Left ventricle myocardium inferior (tissue), 1 donor: ENCODE measurements at places on chromosomes 11 and 22.

DNA sequence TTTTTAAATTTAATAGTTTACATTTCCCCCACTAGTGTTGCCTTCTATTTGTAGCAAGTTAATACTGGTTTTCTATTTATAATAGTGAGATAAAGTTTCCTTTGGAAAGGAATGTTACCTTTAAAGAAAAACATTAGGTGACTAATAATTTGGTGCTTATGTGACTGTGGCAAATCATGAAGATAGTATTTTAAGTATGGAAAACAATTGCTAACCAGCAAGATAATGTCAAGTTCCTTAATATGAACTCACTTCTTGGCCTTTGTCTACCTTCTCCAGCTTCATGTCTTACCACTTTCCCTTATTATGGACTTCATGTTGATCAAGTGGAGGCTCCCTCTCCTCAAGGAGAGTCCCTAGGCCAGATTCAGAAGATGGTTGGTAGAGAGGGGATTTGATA, 27.2 kb downstream of the ARHGEF12 start:
- no peak for DNase-seq

DNA sequence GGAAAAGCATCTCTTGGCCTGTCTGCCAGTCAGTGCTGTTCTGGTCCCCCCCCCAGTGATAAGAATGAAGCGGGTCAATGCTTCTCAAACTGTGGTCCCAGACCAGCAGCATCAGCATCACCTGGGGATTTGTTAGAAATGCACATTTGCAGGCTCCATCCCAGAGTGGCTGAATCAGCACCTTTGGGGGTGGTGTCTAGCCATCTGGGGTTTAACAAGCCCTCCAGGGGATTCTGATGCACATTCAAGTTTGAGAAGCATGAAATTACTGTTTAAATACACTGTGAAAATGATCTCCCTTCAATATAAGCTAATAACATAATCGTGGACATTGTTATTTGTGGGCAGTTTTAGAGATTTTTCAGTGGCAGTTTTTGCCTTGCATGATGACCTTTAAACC, 133.5 kb downstream of the MYO18B start:
- DNase-seq: no peak

DNA sequence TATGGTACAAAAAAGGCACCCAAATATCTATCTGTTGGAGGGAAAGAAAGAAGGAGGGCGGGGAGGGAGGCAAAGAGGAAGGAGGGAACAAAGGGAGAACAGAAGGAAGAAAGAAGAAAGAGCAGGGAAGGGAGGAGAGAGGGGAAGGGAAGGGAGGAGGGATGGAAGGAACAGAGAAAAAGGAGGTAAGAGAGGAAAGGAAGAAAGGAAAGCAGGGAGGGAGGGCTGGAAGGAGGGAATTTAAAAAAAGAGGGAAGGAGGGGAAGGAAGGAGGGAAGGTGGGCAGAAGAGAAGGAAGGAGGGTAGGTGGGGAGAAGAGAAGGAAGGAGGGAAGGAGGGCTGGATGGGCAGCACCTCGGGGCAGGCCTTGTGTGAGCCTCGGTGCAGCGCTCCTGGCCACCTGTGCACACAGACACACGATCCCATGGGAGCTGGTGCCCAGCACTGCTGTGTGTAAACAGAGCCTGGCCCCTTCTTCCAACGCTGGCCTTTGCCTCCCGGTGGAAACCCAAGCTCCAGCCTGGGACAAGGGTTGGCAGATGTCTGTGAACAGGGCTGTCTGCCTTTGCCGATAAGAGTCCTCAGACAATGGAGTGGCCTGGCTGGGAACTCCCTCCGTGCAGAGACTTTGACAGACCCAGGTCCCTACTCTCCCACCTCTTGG, 23.2 kb downstream of the SMIM38 start:
- DNase-seq: no peak

DNA sequence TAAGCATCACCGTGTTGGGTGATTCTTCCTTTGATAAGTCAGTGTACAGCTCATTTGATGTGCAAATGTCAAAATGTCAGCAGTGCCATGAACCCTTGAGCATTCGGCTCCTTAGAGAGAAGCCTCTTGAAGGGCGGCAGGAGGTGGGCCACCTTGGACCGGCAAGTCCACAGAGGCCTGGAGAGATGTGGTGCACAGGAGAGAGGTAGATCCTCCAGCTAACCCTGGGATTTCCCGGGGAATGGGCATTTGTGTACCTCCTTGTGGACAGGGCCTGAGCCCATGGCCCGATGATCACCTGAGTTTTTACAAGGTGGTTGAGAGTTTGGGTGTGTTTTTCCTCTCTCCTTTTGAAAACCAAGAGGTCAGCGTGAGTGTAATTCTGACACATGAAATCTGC, 133.2 kb upstream of the RCN1 start:
- DNase-seq: no peak

GRCh38 chr11:8714622-8715225, 32.1 kb downstream of the RPL27A start:
- no peak for DNase-seq

DNA sequence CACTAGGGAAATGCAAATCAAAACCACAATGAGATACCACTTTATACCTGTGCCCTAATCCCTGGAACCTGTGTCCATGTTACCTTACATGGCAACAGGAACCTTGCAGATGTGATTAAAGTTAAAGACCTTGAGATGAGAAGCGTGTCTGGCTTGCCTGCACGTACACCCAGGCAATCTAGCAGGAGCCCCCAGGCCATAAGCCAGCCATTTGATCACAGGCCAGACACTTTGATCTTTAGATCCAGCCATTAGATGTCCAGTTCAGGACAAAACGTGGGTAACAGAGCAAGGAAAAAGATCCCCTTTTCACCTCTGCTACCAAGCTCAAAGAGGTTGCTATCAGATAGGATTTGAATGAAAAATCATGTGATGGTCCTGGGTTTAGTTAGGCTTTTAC, 378.8 kb downstream of the BUD13 start:
- DNase-seq: no peak

DNA sequence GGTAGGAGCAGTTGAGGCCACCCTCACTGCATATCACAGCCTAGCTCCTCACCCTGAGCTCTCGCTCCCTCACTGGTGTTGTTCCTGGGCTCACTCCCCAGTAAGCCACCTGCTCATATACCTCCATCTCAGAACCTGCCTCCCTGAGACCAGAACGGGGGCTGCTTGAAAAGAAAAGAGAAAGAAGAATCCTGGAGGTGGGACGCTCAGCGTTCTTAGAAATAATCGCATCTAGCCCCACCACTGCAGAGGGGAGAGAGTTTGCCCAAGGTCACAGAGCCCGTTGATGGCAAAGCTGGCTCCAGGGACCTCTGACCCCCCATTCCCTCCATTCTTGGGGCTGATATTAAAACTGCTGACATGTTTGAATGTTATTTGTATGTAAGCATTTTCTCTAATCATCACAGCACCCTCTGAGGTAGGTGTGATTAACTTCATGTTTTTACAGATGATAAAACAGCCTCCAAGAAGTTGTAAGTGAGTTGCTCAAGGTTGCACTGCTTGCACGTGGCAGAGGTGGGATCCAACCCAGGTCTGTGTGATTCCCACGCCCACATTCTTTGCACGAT, 132.6 kb upstream of the TEAD1 start:
- no peak for DNase-seq

- DNase-seq: no peak
Observed at GRCh38 chr22:50064453-50064852, 6.4 kb upstream of the TTLL8 start.

DNA sequence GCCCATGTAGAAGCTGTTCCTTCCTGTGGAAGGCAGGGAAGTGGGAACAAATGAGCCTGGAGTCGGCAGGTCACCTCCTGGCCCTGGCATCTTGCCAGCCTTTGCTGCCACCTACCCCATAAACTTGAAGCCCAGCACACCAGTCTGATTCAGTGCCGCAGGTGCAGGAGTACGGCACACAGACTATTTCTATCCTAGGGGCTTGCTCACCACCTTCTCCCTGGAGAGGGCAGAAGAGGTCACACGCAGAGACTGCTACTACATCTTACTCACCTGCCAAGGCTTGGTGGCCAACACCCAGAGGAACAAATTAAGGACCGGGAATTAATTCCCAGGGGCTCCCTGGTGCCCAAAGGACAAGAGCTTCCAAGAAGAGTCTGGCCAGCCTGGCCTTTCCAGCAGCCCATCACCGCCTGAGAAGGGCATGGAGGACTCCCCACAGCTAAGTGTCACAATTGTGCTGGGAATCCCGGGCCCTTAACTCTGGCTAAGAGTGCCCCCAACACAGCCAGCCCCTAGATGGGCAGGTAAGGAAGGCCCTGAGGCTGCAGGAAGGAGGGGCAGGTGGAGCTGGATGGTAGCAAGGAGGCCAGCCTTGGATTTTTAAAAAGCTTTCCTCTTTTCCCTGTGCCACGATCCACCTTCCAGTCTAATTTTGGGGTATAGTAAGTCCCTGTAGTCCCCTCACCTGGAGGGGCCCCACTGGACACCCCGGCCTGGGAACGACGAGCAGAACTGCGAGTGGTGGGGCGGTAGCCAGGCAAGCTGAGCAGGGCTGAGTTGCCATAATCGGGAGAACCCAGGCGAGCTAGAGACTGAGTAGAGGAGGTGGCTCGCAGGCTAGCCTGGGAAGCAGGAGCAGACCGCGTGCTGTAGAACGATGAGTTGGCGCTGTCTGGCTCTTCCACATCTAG, 6.9 kb downstream of the IL18BP start:
- no peak for DNase-seq

- DNase-seq: peak; percentile 58
Observed at GRCh38 chr11:65615950-65616574, 486 bp downstream of the PCNX3 start.

- no peak for DNase-seq
Observed at GRCh38 chr11:27361649-27362431, 1.2 kb downstream of the CCDC34 start.

- peak; percentile 73 for DNase-seq
Observed at GRCh38 chr22:23772649-23773473, at the start of gene MMP11. TSS of gene MMP11 (plus strand) at chr22:23772849. CDS start at chr22:23772871, 22 bp downstream.

DNA sequence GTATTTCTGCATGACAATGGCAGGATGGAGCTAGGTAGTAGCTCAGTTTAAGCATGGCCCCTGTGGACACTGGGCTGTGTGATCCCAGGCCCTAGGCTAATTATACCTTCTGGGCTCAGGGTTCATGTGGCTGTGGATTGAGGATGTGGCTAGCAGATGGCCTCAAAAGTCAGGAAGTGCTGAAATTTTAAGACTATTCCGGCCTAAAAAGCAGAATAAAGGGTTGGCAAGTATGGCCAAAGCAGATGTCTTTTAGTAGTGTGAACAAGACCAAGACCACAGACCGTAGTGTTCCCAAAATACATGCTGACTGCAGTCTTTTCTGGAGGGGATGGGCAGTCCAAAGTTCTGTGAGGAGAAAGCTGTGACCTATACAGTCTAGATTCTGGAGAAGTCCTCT, 115.7 kb upstream of the RAG2 start:
- DNase-seq: no peak

DNA sequence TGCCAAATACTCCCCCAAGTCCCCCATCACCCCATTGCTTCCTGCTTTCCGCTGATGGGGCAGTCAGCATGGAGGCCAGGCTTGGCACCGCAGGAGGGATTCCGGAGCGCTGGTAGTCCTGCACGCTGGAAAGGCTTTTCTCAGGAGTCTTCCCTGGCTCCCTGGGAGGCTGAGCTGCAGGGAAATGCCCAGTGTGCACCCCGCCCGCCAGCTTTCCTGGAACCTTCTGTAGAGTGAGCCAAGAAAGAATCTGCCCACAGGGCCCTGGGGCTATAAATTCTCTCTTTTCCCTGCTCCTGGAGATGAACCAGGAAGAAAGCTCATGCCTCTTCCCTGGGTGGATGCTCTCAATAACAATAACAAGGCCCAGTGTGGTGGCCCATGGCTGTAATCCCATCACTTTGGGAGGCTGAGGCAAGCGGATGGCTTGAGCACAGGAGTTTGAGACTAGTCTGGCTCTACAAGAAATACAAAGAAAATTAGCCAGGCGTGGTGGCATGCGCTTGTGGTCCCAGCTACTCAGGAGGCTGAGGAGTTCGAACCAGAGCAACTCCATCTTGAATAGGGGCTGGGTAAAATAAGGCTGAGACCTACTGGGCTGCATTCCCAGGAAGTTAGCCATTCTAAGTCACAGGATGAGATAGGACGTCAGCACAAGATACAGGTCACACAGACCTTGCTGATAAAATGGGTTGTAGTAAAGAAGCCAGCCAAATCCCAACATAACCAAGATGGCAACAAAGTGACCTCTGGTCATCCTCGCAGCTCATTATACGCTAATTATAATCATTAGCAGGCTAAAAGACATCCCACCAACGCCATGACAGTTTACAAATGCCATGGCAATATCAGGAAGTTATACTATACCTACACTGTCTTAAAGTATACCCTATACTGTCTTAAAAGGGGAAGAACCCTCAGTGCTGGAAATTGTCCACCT, 46.4 kb upstream of the FTH1 start:
- DNase-seq: no peak

- no peak for DNase-seq
Observed at GRCh38 chr11:9605742-9606141, 32.3 kb downstream of the WEE1 start.

DNA sequence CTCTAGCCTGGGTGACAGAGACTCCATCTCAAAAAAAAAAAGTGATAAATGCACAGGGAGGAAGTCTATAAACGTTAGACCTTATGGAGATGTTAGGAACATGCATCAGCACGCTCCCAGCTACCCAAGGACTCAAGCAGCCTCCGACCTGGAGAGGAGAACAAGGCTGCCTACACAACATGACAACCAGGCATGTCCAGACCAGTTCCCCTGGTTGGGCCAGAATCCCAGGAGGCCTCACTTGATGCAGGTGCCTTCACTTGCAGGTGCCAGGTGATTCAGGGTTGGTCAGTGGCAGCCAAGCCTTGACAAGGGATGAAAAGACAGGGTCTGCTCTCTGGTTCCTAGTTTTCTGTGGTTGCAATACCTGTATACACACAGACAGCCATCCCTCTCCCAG, 5.9 kb downstream of the RANGAP1 start:
- no peak for DNase-seq

GRCh38 chr11:58980159-58980843, 41.0 kb downstream of the GLYATL1 start:
- DNase-seq: no peak

DNA sequence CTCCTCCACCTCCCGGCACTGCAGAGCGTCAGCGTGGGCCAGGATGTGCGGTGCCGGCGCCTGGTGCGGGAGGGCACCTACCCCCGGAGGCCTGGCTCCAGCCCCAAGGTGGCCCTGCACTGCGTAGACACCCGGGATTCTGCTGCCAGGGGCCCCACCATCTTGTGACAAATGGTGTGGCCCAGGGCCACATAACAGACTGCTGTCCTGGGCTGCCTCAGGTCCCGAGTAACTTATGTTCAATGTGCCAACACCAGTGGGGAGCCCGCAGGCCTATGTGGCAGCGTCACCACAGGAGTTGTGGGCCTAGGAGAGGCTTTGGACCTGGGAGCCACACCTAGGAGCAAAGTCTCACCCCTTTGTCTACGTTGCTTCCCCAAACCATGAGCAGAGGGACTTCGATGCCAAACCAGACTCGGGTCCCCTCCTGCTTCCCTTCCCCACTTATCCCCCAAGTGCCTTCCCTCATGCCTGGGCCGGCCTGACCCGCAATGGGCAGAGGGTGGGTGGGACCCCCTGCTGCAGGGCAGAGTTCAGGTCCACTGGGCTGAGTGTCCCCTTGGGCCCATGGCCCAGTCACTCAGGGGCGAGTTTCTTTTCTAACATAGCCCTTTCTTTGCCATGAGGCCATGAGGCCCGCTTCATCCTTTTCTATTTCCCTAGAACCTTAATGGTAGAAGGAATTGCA, 13.5 kb downstream of the TSKU start:
- DNase-seq: no peak
